Hypothalamus (tissue), 51 donors: ENCODE measurements at places on chromosomes 13 and 19.

DNA sequence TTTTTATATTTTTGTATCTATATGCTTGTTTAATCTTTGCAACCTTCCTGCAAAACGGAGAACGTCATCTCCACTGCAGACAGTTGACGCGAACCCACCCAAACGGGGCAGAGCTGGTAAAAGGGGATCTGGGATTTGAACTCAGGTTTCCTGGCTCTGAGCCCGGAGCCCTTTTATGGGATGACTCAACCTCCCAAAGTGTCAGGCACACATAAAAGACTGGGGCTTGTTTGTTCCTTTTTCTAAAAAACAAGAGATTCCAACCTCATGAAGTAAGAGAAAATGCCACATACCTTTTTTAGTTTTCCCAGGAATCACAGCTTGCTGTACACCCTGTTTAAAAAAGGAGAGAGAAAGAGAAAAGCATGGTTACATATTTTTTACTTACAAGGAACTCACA lies 78.9 kb downstream of the GADD45B start:
- no peak for DNase-seq

- no peak for DNase-seq
Observed at GRCh38 chr19:40639638-40639982, 38.4 kb downstream of the LTBP4 start.

DNA sequence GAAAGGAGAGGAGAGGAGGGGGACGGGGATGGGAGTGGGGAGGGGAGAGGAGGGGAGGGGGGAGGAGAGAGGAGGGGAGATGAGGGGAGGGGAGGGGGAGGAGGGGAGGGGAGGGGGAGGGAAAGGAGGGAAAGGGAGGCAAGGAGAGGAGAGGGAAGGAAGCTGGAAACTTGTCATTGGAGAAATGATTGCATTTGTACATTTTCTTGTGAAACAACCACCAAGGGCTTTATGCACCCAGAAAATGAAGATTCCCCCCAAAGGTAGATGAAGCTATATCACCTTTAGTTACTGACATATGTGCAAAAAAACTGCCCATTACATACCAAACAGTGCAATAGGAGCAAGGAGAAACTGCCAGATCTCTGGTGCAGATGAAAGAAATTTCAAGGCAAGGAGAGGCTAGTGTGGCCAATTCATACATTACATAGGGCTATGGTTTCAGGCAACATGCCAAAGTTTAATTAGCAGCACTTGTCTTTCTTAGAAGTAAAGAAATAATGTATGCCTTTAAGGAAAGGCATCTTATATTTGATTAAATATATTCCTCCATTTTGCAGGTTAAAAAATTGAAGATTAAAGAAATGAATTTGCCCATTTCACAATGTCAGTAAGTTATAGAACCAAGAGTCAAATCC lies 49.5 kb upstream of the STK24 start:
- DNase-seq, result no peak

- DNase-seq, result no peak
Observed at GRCh38 chr19:51781999-51782398, 13.0 kb upstream of the FPR3 start.

- no peak for DNase-seq
Observed at GRCh38 chr19:12871681-12872080, 9.6 kb downstream of the DNASE2 start.

DNA sequence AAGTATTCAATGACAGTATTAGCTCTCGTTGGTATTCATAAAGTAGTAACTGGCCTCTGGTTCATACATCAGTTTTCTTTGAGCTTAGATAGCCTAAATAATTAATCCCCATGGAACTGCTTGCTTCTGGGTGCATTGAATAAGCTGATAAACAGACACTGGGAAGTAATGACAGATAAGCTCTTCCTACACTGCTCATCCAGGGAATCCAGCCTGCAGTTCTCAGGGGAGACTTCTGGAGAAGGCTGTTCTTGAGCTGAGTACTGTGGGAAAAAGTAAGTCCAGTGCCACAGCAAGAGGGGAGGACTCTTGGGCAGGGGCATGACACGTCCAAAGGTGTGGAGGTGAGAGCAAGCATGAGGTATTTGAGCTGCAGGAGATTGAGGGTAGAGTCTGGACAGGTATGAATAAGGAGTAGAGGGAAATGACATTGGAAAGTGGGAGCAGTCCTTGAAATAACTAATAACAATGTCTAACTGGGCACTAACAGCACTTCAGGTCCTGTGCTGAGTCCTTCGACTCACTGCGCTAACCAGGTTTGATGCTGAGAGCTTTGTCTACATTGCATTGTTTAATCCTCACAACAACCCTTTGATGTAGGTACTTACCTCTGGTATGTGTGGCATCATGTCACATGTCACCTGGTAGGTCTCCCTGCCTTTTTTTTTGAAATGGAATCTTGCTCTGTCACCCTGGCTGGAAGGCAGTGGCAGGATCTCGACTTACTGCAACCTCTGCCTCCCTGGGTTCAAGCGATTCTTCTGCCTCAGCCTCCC lies 7.2 kb downstream of the GARRE1 start:
- DNase-seq, result no peak

DNA sequence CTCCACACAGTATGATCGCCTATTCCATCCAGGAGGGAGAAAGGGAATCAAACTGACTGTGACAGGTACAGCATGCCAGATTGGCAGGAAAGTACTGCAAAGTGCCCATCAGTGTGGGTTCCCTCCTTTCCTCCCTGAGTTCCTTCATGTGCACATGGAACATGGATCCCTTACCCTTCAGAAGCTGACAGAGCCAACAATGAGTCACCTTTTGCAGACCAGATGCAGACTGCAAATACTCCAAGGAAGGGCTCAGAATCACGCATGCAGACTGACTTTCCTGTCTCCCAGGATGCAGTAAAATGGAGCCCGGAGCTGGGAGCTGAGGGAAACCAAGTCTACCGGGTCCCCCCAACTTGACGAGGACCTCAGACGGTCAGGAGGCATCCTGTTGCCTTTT lies 41.8 kb downstream of the SACS start:
- no peak for DNase-seq

DNA sequence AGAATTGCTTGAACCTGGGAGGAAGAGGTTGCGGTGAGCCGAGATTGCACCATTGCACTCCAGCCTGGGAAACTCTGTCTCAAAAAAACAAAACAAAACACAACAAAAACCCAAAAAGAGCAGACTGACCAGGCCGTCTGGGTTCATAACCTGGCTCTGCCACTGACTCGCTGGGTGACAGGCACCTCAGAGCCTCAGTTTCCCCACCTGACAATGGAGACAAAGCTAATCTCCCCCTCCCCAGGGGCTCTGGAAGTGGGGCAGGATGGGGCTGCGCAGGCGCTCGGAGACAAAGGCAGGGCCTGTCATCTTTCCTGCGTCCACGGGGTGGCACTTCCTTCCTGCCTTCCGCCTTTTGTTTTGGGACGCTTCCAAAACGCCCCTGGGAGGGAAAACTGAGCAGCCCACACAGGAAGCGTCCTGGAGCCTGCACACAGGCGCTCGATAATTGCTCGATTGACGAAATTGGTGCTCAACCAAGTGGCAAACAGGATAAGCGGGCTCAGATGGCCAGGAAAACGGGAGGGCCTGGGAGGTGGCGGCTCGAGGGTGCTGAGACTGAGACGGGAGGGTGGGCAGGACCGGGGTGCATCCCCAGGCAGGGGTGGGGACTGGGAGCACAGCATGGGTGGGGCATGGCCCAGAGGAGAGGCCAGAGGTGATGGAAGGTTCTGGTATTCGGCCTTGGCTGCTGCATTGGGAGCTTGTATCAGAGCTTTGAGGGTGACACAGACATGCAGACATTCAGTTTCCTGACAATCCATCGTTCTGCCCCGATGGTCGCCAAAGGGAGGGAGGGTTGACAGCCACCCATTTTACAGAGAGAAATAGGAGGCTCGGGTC lies 17.8 kb downstream of the SPC24 start:
- DNase-seq, result peak; percentile 69

GRCh38 chr19:47973529-47973928 lies 18.4 kb downstream of the BSPH1 start:
- no peak for DNase-seq

DNA sequence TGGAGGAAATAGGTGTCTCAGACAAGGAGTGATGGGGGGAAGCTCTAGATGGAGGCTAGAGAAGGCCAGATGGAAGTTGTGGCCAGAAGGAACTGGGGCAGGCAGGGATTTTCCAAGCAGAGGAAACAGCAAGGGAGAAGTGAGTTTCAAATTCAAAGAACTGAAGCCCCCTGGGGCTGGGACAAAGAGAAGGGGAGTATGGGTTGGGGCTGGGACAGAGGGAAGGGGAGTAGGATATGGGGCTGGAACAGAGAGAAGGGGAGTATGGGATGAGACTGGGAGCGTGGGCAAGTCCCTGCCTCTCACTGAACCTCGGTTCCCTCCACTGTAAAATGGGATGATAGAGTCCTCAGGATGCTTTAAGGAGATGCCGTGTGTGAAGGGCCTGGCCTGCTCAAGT lies 1.9 kb upstream of the GTF2F1 start:
- DNase-seq, result no peak
